ENCODE measurements at places on chromosomes 7 and 10. TPM values are rescaled to one million over a fixed set of nuclear protein-coding genes. Genes with fewer than 3 reads are reported as not detected.

The CDK1 gene
- 31.7 TPM for total RNA-seq

GRCh38 chr7:22671177-22671879 is 55.7 kb upstream of the IL6 start:
- no peaks in the 10 kb centered on the region for H3K27me3 ChIP-seq
- no peak overlapping the region for H3K27ac ChIP-seq
- H3K36me3 ChIP-seq: no peaks in the 10 kb centered on the region
- DNase-seq: no peak

- DNase-seq: no peak
- H3K36me3 ChIP-seq: no peaks in the 10 kb centered on the region
- peaks cover 5% of the 10 kb centered on the region for H3K4me1 ChIP-seq
These were observed 76.9 kb downstream of the ZNF365 start for GRCh38 chr10:62450912-62451610.

GRCh38 chr7:75789361-75789924 is 17.4 kb upstream of the CCL26 start:
- H3K36me3 ChIP-seq: no peaks in the 10 kb centered on the region
- no peak overlapping the region for H3K4me3 ChIP-seq
- no peak overlapping the region for H3K27ac ChIP-seq
- no peak for DNase-seq
- no peaks in the 10 kb centered on the region for H3K27me3 ChIP-seq

- no peaks in the 10 kb centered on the region for H3K27me3 ChIP-seq
- no peaks in the 10 kb centered on the region for H3K4me1 ChIP-seq
- no peak overlapping the region for H3K4me3 ChIP-seq
- H3K27ac ChIP-seq: no peak overlapping the region
- H3K36me3 ChIP-seq: no peaks in the 10 kb centered on the region
- DNase-seq: no peak
These were observed 587.5 kb upstream of the MGMT start for GRCh38 chr10:128879441-128880140.

All from hepatocyte (in vitro differentiated cells).